ENCODE measurements at places on chromosomes 2 and 18. TPM values are rescaled to one million over a fixed set of nuclear protein-coding genes. Genes with fewer than 3 reads are reported as not detected.

Gene IL1B
- total RNA-seq: 1.0 TPM

Gene GTF2A1L
- total RNA-seq: not detected

Gene PDE6D
- 14.1 TPM for total RNA-seq

Gene RAB11FIP5
- total RNA-seq: 12.0 TPM

Gene CNNM4
- 6.3 TPM for total RNA-seq

Gene DHRS9
- 2.1 TPM for total RNA-seq

Gene FAM210A
- 19.8 TPM for total RNA-seq

Gene ORC2
- 17.2 TPM for total RNA-seq

Gene SLC23A3
- total RNA-seq: 0.52 TPM

Gene MALL
- 8.9 TPM for total RNA-seq

Gene BBS5
- 8.4 TPM for total RNA-seq

Gene REEP1
- 24.0 TPM for total RNA-seq

Gene C2orf78
- not detected for total RNA-seq

Gene OTOF
- total RNA-seq: 5.2 TPM

Gene TPRKB
- 18.8 TPM for total RNA-seq

Gene C2orf80
- total RNA-seq: not detected

Gene C2orf72
- total RNA-seq: 1.0 TPM

Gene SPATA3
- total RNA-seq: not detected

Gene STON1
- 13.0 TPM for total RNA-seq

Gene RAB3GAP1
- 46.4 TPM for total RNA-seq

Gene SULT1C3
- not detected for total RNA-seq

Gene DNAJC5G
- total RNA-seq: under 0.01 TPM

Gene SYT4
- total RNA-seq: not detected

Gene COL5A2
- 404 TPM for total RNA-seq

Gene CABYR
- 3.1 TPM for total RNA-seq

Gene SP5
- total RNA-seq: 3.1 TPM

Gene GKN1
- total RNA-seq: not detected

Gene UGT1A3
- total RNA-seq: not detected

Gene TMEM150A
- total RNA-seq: 4.7 TPM

Gene STPG4
- total RNA-seq: not detected

Gene KCNF1
- total RNA-seq: 1.6 TPM

Gene GPN1
- 30.3 TPM for total RNA-seq

Gene SH2D6
- total RNA-seq: not detected
